ENCODE measurements at places on chromosomes 4 and X.

- no peak for DNase-seq
Measured at GRCh38 chr4:140126261-140126660, 27.7 kb downstream of the MAML3 start.

DNA sequence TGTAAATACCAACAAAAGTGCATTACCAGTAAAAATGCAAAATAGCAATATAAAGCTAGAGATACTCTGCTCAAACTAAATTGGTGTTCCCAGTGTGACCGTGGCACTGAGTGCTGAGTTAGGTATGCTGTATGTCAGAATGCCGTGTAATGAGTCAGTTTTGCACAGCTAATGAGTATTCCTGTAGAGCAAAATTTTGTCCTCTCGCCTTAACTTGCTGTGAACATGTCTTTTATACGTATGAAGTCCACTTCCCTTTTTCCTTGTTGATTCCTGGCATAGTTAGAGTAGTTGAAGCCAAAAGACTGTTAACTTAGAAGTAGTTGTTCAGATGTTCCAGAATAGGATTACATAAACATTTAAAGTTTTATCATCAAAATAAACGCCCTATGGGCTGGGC, 11.5 kb downstream of the DCLK2 start:
- no peak for DNase-seq

DNA sequence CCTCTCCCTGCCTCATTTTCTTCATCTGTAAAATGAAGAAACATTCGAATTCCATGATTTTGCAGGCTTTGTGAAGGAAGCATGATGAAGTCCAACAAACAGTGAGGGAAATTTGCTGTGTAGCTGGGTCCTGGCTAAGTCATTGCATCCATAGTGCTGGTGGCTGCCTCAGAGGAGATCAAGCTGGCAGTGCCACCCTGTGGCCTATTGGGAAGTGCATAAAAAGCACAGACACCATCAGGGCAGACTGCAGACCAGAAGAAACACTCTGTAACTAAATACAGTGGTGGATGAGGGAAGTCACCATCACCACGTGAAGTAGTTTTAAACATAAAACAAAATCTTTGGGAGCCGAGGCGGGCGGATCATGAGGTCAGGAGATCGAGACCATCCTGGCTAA, 40.7 kb upstream of the DDX3X start:
- DNase-seq, result peak; percentile 38

DNA sequence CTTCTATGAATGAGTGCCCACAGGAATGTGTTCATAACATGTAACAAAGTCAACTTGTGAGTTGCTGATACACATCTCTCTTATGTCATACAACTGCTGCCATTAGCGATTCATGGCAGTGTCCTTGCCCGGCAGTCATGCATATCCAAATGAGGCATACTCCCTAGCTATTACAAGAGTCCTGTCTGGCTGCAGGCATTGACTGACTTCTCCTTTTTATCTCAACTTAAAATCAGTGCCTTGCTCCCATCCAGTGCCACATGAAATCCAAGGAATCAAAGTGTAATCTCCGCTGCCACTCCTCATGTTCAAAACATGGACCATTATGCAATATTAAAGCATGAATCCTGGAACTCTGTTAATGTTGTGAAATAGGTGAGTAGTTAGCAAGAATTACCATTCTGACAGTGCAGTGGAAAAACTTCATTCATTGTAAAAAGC, 348.9 kb upstream of the FTHL17 start:
- no peak for DNase-seq

GRCh38 chrX:139448996-139449395, 81.5 kb upstream of the F9 start:
- no peak for DNase-seq

- no peak for DNase-seq
Measured at GRCh38 chr4:44869222-44869882, 143.0 kb upstream of the GNPDA2 start.

DNA sequence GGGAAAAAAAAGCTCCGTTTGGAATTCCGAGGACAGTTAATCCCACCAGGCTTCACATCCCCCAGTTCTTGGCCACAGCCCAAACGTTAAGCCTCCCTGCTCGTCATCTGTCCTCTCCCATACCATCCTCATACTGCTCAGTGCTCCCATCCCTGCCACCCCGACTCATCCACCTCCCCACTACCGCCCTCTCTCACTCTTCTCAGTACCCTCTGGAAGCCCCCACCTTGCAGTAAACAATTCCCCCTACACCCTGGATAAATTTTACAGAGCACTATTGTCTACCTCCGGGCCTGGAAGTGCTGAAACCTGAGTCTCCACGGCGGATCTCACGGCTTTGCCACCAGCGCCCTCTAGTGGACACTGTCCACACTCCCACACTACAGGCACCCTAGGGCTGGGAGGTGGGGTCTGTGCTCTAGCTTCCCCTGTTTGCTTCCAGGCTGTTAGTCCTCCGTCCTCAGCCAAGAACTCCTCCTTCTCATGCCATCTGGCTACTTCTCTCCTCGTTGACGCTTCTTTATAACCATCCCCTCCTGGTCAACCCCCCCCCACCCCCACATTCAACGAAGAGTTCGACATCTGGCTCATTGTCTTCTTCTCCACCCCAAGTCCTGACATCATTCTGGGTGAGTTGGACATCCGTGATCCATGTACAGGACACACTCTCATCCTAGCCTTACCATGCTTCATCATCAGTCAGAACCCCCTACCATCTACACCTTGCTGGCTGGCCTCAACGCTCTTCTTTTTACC, 54.5 kb downstream of the RTL9 start:
- DNase-seq, result no peak

DNA sequence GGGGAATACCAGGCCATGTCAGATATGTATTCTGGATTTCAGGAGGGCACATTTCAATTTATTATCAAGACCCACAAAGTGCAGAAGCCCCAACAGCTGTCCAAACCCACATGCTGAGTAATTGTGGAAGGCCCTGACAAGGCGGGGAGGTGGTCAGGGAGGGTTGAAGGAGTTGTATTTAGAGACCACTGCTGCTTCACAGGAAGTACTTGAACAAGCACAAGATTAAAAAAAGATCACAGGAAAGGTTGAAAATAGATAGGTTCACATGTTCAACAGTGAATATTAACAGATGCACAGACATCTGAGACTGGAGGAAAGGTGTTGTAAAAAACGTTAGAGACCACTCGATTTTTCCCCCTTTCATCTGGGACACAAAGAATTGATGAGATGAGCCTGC, 17.9 kb downstream of the ATP8A1 start:
- DNase-seq, result no peak

DNA sequence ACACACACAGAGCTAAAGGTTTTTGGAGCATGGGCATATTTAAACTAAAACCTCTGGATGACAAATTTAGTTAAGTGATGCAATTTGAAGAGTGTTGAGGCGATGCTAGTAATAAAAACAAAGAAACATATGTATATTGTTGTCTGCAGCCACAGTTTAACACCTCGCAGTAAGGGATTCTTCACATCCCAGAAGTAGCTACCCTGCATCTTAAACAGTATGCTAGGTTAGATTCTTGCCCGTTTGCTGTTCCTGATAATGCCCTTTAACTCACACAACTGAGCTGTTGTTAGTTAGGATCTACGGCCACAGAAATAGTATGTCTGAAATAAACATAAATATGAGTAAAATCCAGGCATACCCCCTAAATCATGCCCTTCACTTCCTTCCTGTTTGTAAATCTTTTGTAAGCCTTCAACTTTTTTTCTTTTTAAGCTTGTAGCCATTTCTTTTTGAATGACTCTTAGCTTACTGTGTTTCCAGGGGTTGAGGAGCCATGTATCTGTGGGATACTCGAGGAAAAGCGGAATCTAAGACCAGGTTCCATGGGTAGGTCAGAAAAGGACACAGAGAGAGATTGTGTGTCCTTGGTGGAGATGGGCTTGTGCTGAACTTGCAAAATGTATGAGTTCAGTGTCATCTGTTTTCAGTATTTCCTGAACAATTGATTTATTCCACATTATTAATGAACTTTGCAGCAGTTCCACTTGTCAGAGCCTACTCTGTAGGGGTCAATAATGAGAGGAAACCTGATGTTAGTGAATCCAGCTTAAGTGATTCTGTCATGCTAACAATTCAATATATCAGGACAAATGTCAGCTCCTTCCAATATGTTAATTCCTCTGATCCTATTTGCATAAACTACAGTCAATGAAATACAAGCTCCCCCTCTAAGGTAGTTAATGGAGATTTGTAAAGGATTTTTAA, 349.6 kb downstream of the GPAT3 start:
- DNase-seq, result no peak
